Suppressor macrophage (primary cell): ENCODE measurements at places on chromosomes 12 and 14.

GRCh38 chr14:94129111-94129757 is at the start of gene IFI27L2:
TSS of gene IFI27L2 (minus strand) at chr14:94129604. CDS start at chr14:94129564, 40 bp downstream.
- peak; percentile 84 for DNase-seq

- peak; percentile 34 for DNase-seq
These were observed 2.7 kb downstream of the ACTN1 start for GRCh38 chr14:68976160-68977067.

GRCh38 chr14:65461730-65462129 is 49.2 kb downstream of the FUT8 start:
- no peak for DNase-seq

DNA sequence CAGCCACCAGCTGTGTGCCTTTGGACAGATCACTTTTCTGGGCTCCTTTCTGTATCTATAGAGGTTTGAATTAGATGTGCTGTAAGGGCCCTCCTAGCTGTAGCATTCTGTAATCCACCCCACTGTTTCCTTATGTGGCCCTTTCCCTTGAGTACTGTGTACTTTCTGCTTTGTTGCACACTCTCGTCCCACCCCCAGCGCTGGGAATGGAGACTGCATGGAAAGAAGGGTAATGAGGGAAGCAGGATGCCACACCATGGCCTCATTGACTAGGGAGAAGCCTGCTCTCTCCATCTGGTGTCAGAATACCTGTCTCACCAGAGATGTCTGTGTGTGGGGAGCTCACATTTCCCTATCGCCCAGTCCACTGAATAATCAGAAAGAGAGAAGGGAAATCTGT is 13.6 kb upstream of the GALNT16 start:
- no peak for DNase-seq
